Immature natural killer cell (primary cell): ENCODE measurements at places on chromosomes 1 and 21.

- peaks cover 31% of the 10 kb centered on the region for H3K27me3 ChIP-seq
- DNase-seq = peak; percentile 33
- peak overlapping the region; percentile 81 for H3K27ac ChIP-seq
- H3K4me3 ChIP-seq = peak overlapping the region; percentile 97
- H3K4me1 ChIP-seq = peaks cover 72% of the 10 kb centered on the region
These were observed 1.3 kb downstream of the ADAMTS1 start for GRCh38 chr21:26843933-26844257.

DNA sequence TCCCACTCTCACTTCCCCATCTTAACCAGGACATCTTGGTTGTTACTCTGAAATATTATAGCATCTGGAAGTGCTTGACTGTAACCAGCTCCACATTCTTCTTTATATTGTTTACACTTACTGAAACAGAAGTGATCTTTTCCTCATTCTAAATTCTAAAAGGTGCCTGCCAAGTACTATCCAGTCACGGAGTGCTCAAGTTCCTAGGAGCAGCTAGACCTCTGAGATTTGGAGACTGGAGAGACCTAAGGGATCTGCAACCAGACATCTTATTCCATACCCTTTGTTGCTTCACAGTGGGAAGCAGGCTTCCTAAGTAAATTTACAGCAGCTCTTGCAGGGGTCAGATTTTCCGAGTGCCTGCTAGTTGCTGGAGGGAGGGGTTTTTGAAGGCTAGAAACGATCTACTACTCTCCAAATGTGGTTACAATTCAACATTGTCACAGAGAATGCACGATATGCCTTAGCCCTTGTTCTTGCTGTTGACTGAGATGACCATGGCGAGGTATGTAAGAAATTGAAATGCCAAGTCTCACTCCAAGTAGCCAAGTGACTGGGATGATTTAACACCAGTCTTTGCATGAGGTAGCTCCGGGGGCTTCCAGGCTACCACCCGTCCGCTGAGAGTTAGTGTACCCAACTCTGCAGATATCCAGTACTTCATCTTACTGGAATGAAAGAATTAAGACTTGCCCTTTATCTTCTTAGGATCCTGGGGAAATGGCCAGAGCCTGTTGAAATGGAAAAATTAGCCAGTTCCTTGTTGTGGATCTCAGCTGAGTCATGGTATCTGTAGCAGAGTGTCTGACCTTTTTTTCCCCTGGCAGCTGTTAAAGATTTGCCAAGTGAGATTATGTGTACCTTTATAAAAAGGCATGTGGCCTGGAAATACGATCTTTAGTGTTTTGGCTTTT, 150.8 kb downstream of the MAST2 start:
- DNase-seq = no peak
- H3K27me3 ChIP-seq = no peaks in the 10 kb centered on the region
- no peaks in the 10 kb centered on the region for H3K36me3 ChIP-seq
- H3K27ac ChIP-seq = no peak overlapping the region
- no peak overlapping the region for H3K4me3 ChIP-seq

- H3K27ac ChIP-seq = no peak overlapping the region
- no peak for DNase-seq
- peaks cover 34% of the 10 kb centered on the region for H3K36me3 ChIP-seq
These were observed 56.8 kb downstream of the INTS7 start for GRCh38 chr1:211978596-211978995.

- no peak overlapping the region for H3K27ac ChIP-seq
- peaks cover 22% of the 10 kb centered on the region for H3K27me3 ChIP-seq
- no peak overlapping the region for H3K4me3 ChIP-seq
- H3K36me3 ChIP-seq = no peaks in the 10 kb centered on the region
- H3K4me1 ChIP-seq = peaks cover 6% of the 10 kb centered on the region
These were observed 101.6 kb upstream of the BACE2 start for GRCh38 chr21:41066086-41066938.

DNA sequence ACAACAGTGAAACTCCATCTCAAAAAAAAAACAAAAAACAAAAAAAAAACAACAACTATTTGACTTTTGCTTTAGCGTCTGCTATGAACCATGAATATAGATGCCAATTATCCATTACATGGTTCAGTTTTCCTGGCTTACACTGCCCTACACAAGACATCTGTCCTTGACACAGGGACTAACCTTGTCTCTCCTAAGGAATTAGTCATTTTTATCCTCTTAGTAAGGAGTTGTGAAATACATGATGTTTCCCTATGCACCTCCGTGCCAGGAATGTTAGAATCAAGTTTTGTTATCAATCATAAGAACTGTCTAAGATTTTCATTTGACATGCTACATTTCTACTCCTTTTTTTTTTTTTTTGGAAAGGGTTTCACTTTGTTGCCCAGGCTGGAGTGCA, 241.8 kb downstream of the KIF26B start:
- no peak overlapping the region for H3K27ac ChIP-seq
- peaks cover 4% of the 10 kb centered on the region for H3K27me3 ChIP-seq
- no peak overlapping the region for H3K4me3 ChIP-seq
- H3K4me1 ChIP-seq = no peaks in the 10 kb centered on the region

GRCh38 chr21:43934116-43934515, 69.1 kb downstream of the AGPAT3 start:
- H3K4me3 ChIP-seq = no peak overlapping the region
- H3K27ac ChIP-seq = no peak overlapping the region
- H3K4me1 ChIP-seq = peaks cover 13% of the 10 kb centered on the region

DNA sequence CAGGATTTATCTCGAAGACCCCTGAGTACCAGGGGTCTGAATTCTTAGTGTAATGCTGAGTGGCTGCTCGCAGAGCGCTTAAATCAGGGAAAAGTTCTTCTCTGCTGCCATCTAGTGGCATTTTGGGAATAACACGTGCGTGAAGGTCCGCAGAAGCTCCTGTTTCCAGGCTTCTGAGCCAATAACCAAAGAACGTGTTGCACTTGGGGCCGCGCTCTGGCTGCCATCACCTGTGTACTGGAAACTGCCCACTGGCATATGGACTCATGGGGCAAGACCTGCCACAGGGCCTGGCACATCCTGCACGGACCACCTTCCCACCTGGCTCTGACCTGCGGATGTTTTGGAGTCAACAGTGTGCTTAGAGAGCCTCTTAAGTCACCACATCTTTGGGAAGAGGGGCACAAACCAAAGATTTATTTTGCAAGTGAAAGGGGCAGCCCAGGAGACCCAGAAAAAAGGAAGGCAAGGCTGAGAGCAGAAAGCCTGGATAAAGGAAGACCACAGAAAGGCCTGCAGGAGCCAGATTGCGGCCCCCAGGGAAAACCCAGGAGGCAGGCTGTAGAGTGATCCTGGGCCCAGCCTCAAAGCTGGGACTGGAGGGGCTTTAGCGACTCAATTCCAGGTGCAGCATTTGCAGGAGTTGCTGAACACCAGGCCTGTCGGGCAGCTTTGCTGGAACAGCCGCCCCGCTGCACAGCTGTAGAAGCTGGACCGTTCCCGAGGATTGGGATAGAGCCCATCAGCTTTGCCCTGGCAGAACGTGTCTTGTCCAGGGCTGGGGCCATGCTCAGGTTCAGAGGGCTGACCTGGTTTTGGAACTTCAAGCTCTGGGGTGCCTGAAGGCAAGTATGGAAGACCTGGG, 13.0 kb downstream of the CHIT1 start:
- H3K27me3 ChIP-seq = peaks cover 12% of the 10 kb centered on the region
- no peaks in the 10 kb centered on the region for H3K4me1 ChIP-seq
- H3K36me3 ChIP-seq = no peaks in the 10 kb centered on the region
- DNase-seq = peak; percentile 35

- DNase-seq = no peak
- H3K27me3 ChIP-seq = no peaks in the 10 kb centered on the region
- H3K4me3 ChIP-seq = no peak overlapping the region
- no peaks in the 10 kb centered on the region for H3K36me3 ChIP-seq
- no peaks in the 10 kb centered on the region for H3K4me1 ChIP-seq
These were observed 44.5 kb downstream of the TNFSF4 start for GRCh38 chr1:173162601-173163000.

GRCh38 chr1:8053878-8054567, 27.9 kb upstream of the ERRFI1 start:
- peak overlapping the region; percentile 32 for H3K27ac ChIP-seq
- DNase-seq = no peak
- H3K4me3 ChIP-seq = no peak overlapping the region

- no peak for DNase-seq
- H3K36me3 ChIP-seq = no peaks in the 10 kb centered on the region
- H3K4me3 ChIP-seq = peak overlapping the region; percentile 83
- peaks cover 37% of the 10 kb centered on the region for H3K4me1 ChIP-seq
- peak overlapping the region; percentile 69 for H3K27ac ChIP-seq
These were observed 1.6 kb downstream of the RASSF5 start for GRCh38 chr1:206508956-206509355.

DNA sequence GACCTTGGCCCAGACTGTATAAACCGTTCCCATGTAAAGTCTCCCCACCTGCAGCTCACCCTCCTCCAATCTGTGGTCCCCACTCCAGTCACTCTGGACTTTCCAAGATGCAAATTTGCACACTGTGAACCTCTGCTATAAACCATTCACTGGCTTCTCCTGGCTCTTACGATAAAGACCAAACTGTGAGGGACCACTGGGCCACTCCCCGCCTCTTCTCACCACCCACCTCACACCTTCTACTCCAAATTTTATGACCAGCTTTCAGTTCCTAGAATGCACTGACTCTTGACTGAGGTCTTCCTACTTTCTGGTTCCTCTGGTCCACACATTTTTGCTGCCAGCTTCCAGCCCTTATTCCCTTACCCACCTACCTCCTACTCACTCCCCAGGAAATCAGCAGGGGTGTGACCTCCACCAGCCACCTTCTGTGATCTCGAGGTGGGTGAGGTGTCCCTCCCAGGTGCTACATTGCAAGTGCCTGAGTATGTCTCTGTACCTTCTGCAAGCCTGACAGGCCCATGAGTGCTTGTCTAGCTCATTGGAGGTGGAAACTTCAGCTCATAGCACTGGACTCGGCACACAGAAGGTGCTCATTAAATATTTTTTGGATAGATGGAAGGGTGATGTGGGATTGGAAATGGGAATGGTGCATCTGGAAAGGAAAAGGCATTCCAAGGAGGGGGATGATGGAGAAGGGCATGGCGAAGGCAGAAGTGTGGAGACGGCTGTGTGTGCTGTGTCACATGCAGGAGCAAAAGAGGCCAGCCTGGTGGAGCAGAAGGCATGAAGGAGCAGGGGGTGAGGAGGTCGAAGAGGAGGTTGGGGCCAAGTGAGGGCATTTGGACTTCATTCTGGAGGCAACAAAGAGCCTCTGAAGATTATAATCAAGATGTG, 15.6 kb upstream of the CSF1 start:
- H3K27me3 ChIP-seq = peaks cover 2% of the 10 kb centered on the region
- H3K36me3 ChIP-seq = no peaks in the 10 kb centered on the region
- no peak overlapping the region for H3K27ac ChIP-seq

DNA sequence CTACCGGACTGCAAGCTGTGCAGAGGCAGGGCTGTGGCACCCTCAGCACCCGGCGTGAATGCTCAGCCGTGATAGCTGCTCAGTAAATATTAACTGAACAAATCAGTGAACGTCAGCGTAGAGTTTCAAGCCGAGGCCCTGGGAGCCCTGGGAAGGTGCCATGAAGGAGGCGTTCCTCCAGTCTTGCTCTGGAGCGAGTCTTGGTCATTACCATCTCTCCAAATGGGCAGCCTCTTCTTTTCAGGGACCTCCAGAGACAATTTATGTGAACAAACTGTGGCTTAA, 449.2 kb downstream of the CAMTA1 start:
- H3K27me3 ChIP-seq = peaks cover 10% of the 10 kb centered on the region
- H3K36me3 ChIP-seq = no peaks in the 10 kb centered on the region
- no peak overlapping the region for H3K4me3 ChIP-seq
- H3K4me1 ChIP-seq = no peaks in the 10 kb centered on the region
- H3K27ac ChIP-seq = no peak overlapping the region
- DNase-seq = no peak

- H3K27ac ChIP-seq = no peak overlapping the region
- no peak for DNase-seq
- no peak overlapping the region for H3K4me3 ChIP-seq
- no peaks in the 10 kb centered on the region for H3K4me1 ChIP-seq
- no peaks in the 10 kb centered on the region for H3K36me3 ChIP-seq
These were observed 46.8 kb upstream of the SLC44A3 start for GRCh38 chr1:94773296-94773809.

DNA sequence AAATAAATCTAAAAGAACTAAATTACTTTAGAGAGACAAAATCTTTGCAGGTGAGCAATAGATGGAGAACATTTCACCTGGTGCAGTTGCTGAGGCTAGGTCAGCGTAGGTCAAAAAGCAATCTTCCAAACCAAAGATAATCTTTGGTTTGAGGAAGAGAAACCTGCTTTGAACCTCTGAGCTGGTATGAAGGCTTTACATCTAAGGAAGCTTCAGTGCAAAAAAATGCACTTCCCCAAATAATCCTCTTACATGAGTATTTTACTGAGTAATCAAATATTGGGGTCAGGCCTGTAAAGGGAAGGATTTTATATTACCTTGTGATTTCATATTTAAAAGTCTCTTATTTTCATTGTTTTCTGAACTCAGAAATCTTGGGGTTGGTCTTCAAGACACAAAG, 223.6 kb downstream of the SRGAP2C start:
- DNase-seq = no peak
- no peaks in the 10 kb centered on the region for H3K4me1 ChIP-seq
- H3K27ac ChIP-seq = no peak overlapping the region
- H3K36me3 ChIP-seq = no peaks in the 10 kb centered on the region

GRCh38 chr1:51574796-51575195, 42.1 kb upstream of the OSBPL9 start:
- H3K4me1 ChIP-seq = peaks cover 5% of the 10 kb centered on the region
- no peak overlapping the region for H3K27ac ChIP-seq
- DNase-seq = no peak
- no peaks in the 10 kb centered on the region for H3K36me3 ChIP-seq
- H3K4me3 ChIP-seq = no peak overlapping the region

DNA sequence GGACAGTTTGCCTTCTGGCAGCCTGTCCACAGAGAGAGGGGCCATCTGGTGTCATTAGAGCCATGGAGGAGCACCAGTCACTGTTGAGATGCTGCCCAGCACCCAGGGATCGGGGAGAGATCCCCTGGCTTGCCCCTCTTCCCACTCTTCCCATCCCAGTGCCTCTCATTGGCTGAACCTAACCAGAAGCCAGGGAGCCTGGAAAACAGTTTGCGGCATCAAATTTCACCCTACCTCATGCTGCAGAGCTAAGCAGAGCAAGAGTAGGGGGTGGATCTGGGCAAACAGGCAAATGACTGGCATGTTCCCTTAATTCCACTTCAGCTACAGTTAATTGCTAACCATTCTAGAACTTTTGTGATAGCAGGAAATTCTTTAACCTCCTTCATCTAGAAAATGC, 19.1 kb downstream of the TRAF5 start:
- DNase-seq = no peak
- no peak overlapping the region for H3K27ac ChIP-seq
- H3K4me3 ChIP-seq = no peak overlapping the region
- H3K4me1 ChIP-seq = peaks cover 93% of the 10 kb centered on the region
- H3K36me3 ChIP-seq = no peaks in the 10 kb centered on the region
- no peaks in the 10 kb centered on the region for H3K27me3 ChIP-seq

- H3K36me3 ChIP-seq = no peaks in the 10 kb centered on the region
- no peak overlapping the region for H3K4me3 ChIP-seq
- H3K4me1 ChIP-seq = peaks cover 26% of the 10 kb centered on the region
- no peak for DNase-seq
- H3K27me3 ChIP-seq = no peaks in the 10 kb centered on the region
These were observed 10.2 kb downstream of the RPS6KC1 start for GRCh38 chr1:213061263-213061662.

GRCh38 chr1:72579629-72580028, 297.3 kb upstream of the NEGR1 start:
- H3K4me1 ChIP-seq = no peaks in the 10 kb centered on the region
- H3K4me3 ChIP-seq = no peak overlapping the region
- no peaks in the 10 kb centered on the region for H3K36me3 ChIP-seq
- DNase-seq = no peak
